AG10803 (cell line): ENCODE measurements at places on chromosomes 6 and 20.

DNA sequence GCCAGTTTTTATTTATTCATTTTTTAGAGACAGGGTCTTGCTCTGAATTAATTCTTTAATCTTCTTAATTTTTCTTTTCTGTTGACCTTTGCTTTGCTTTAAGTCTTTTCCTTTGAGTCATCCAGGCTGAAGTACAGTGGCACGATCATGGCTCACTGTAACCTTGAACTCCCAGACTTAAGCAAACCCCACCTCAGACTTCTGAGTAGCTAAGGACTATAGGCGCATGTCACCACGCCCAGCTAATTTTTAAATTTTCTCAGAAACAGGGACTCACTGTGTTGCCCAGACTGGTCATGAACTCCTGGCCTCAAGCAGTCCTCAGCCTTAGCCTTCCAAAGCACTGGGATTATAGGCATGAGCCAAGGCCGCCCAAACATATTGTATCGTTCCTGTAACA, 71.3 kb upstream of the GNRH2 start:
- DNase-seq = no peak

GRCh38 chr6:125821825-125822281, 31.1 kb downstream of the NCOA7 start:
- no peak for DNase-seq

DNA sequence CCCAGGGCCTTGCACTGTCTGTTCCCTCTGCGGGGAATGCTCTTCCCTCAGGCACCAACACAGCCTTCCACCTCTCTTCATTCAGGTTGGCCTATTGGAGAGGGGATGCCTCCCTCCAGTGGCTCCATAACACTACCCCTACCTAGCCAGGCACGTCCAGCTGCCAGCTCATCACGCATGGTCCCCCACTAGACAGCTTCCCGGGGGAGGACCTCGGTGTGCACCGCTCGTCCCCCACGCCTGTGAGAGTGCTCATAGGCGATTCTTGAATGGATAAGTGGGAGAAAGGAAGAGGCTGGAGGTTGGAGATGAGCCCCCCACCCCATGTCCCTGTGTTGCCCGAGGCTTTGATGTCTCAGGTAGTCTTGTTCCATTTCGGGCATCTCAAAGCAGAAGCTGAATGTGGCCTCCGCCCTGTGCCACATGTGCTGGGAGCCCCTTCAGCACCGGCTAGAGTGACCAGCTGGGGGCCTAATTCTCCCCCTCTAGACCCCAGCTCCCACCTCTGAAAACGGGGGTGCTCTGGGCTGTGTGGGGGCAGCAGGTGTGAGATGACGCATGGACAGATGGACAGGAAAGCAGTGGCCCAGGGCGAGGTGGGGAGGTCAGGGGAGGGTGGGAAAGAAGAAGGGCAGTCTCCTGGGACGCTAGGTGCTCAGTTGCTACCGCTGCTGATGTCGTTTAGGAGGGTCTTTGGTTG, 333.0 kb downstream of the TAF4 start:
- no peak for DNase-seq

- no peak for DNase-seq
These were observed 493.1 kb upstream of the FLRT3 start for GRCh38 chr20:14830466-14830865.

- peak; percentile 26 for DNase-seq
These were observed 46.9 kb upstream of the POPDC3 start for GRCh38 chr6:105226598-105227294.

- peak; percentile 97 for DNase-seq
These were observed 73.4 kb downstream of the PRDM1 start for GRCh38 chr6:106159531-106159940.

- DNase-seq = no peak
These were observed 563.8 kb upstream of the MARCKS start for GRCh38 chr6:113293423-113293740.
